ENCODE measurements at places on chromosomes 4 and X.

DNA sequence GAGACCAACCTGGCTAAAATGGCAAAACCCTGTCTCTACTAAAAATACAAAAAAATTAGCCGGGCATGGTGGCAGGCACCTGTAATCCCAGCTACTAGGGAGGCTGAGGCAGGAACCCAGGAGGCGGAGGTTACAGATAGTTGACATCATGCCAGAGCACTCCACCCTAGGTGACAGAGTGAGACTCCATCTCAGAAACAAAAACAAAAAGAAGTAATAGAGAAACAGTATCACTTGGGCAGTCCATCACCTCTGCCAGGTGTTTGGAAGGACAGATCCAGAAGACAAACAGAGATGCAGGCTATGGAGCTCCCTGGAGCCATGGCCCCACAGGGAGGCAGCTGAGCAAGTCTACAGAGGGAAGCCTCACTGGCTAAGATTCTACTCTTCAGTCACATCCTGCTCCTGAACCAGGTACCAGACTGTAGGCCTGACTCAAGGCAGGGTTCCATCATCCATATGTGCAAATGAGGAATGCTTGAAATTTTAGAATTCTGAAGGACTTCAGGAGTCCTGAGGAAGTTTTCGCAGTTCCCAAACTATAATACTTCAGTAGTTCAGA lies 81.4 kb upstream of the CPEB2 start:
- peak; percentile 8 for DNase-seq

- DNase-seq: no peak
Observed at GRCh38 chr4:18734405-18734804, 712.9 kb upstream of the LCORL start.

GRCh38 chrX:25191403-25191802 lies 175.6 kb upstream of the ARX start:
- DNase-seq: no peak

- DNase-seq: no peak
Observed at GRCh38 chr4:182877326-182877883, 39.8 kb downstream of the DCTD start.

DNA sequence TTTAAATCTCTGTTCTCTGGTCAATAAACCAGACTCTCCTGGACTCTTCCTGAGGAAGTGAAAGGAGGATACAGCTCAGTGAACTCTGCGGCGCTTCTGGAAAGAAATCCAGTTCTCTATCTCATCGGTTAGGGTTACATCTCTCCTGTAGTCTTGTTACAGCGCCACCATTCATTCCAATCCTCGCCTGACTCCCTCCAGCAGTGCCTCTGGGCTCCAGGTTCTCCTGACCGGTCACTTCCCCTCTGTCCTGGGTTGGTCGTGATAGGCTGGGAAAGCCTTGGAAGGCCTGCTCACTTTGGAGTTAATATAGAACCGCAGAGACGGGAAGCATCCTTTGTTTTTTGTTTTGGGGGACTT lies 97.0 kb upstream of the STOX2 start:
- DNase-seq: no peak

- peak; percentile 41 for DNase-seq
Observed at GRCh38 chr4:132203618-132204017, 945.5 kb upstream of the PCDH10 start.

DNA sequence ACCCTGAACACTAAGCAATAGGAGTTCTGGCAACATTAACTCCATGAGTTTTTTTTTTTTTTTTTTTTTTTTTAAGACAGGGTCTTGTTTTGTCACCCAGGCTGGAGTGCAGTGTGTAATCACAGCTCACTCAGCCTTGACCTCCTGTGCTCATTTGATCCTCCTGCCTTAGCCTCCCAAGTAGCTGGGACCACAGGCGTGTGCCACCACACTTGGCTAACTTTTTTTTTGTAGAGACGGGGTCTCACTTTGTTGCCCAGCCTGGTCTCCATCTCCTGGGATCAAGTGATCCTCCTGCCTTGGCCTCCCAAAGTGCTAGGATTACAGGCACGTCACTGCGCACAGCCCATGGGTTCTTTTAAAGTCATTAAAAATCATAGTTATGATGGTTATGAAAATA lies 5.1 kb downstream of the RHOH start:
- DNase-seq: no peak

DNA sequence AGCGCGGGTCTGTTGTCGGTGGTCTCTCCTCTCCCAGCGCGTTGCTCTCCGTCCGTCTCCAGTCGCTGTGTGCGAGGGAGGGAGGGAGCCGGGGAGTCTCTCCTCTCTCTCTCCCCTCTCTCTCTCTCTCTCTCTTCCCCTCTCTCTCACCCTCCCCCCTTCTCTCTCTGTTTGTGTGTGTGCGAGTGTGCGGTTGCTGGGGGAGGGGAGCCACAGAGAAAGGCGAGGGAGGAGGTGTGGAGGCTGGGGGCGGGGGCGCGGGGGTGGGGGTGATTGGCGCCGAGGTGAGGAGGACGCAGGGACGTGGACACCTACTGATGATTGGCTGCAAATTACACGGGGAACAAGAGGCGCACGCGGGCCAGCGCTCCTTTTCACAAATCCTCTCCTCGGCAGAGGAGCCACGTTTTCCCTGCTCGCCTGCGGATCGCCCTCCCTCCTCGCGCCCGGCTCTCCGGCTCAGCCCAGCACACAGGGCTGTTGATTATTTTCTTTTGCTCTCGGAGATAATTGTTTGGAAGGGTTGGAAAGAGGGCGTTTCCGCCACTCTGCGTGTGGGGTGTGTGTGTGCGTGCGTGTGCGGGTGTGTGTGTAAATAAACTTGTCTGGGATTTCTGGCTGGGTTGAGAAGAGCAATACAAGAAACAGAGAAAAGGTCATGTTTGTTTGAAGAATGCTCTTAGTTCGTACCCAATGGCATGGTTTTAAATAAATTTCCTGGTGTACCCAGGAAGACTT lies at the start of gene CXXC4:
TSS of gene CXXC4 (minus strand) at position 73 of the 738 bp plus-strand sequence. CDS start 3,092 bp downstream, outside the sequence.
- DNase-seq: peak; percentile 94

GRCh38 chrX:28888416-28888815 lies 301.2 kb downstream of the IL1RAPL1 start:
- DNase-seq: no peak

GRCh38 chr4:140046016-140046415 lies 108.0 kb downstream of the MAML3 start:
- DNase-seq: no peak

GRCh38 chrX:38278682-38279081 lies 48.6 kb downstream of the RPGR start:
- no peak for DNase-seq
